Stimulated activated CD4-positive, alpha-beta T cell treated with anti-CD3 and anti-CD28 coated beads, Interleukin-4, amount 100 ng/mL, for 4 hours (primary cell): ENCODE measurements at places on chromosomes 2 and 18.

DNA sequence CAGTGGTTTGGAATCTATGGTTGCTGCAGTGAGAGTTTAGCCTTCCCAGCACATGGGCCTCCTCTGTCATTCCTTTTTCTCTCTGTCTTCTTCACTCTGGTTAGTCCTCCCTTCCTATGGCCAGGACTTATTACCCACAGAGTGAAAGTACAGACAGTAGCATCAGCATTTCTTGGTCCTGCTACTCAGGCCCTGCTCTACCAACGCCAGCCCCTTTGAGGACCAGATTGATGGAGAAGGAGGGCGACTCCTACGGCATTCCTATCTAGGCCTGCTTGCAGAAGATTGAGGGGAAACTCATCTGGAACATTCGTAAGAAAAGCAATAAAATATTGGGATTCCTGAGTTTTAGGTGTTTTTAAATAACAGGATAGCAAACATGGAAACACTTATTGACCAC is 43.5 kb downstream of the BMP10 start:
- DNase-seq: no peak

DNA sequence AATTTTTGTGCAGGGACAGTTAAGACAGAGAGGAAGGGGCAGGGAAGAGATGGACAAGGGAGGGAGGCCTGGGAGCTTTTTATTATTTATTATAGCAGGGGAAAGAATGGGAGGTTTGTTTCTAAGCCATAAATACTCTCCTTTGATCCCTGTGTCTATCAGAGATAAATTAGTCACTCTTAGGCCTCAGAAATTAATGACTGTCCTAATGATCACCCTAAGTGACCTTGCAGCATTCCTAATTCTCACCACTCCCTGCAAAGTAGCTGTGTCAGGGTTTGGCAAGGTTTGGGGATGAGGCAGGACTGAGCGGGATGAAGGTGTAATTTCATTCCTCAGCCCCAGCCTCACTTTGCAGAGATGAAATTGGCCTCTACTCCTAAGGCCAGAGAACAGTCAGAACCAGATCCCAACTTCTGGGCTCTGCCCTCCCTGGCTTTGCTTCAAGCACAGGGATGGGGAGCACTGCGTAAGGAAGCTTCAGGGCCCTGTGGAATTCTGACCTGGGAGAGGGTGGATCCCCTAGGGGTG is 95.0 kb downstream of the TMEM17 start:
- no peak for DNase-seq

DNA sequence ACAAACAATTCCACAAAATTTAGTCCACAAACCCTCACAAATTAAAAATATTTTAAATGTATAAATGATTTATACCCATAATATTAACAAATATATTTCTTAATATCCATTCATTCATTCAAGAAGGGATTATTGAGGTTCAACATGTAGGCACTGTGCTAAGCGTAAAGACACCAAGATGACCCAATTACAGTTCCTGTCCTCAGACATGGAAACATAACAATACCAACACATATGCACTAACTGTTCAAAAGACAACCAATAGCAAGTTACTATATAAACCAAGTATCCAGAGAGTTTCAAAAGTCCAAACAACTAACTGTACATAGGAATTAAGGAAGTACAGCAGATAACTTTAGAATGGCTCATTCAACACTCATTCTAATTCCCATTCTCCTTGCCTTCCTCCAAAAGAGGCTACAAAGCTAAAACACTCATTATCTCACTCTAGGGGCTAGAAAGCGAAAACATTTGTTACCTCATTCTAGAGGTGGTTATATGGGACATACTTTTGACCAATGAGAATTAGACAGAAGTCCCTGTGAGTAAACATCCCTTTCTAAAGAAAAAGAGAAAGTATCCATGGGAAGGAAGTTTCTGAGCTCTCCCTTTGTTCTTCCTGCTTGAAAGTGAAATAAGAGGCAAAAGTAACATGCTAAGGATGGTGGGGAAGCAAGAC is 292.4 kb downstream of the ZEB2 start:
- DNase-seq: no peak

DNA sequence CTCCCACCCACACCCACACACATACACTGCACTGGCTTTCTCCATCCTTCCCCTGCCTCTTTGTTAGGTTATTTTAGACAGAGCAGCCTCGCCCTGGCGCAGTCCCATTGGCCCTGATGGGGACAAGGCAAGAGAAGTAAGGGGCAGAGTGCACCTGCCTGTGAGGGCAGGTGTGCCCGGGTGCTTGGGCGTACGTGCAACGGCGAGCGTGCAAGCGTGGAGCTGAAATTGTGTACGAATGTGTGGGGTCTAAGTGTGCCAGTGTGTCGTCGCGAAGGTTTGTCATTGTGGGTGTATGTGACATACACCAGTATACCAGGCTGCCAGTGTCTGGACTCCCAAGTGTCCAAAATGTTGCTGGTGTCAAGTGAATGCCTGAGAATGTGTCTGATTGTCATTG is 544 bp downstream of the LRATD1 start:
- DNase-seq: no peak

DNA sequence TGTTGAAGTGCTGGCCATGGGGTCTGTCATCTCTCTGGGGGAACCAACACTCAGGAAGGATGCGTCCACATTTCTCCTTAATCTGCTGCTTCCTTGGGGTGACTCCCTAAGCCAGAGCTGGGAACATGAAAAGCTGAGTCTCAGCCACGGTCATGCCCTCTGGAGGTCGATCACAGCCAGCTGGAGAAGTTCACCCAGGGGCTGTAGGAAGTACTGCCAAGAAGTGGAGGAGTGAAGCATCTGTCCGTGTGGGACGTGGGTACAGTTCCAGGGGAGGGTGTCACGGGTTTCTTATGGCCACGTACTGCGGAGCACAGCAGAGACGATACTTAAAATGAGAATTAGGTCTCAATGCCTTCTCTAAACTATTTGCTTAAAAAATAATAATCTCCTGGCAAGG is 42.4 kb upstream of the IGFBP2 start:
- DNase-seq: no peak

DNA sequence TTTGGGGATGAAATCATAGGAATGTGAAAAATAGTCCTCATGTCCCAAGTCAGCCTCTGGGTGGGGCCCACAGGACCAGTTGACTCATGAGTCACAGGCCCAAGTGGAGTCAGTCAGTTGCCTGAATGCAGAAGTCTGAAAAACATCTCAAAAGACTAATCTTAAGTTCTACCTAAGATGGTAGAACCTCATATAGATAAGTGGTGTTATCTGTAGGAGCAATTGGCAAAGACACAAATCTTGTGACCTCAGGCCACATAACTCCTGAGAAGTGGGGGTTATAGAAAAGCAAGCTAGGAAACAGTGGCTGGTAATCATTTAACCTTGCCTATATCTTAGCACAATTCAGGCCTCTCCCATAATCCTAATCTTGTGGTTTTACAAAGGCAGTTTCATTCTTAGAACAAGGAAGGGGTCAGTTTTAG is 257.1 kb upstream of the SPOPL start:
- DNase-seq: no peak

DNA sequence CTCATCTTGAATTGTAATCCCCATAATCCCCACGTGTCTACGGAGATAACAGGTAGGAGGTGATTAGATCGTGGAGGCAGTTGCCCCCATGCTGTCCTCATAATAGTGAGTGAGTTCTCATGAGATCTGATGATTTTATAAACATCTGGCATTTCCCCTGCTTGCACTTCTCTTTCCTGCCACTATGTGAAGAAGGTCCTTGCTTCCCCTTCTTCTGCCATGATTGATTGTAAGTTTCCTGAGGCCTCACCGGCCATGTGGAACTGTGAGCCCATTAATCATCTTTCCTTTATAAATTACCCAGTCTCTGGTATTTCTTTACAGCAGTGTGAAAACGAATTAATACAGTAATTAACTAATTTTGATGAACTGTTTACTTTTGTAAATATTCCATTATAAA is 582.5 kb downstream of the TSN start:
- no peak for DNase-seq

GRCh38 chr2:160433466-160434140 is 60.0 kb downstream of the RBMS1 start:
- DNase-seq: no peak

- DNase-seq: peak; percentile 32
Measured at GRCh38 chr2:119823734-119824334, 64.1 kb downstream of the PTPN4 start.

DNA sequence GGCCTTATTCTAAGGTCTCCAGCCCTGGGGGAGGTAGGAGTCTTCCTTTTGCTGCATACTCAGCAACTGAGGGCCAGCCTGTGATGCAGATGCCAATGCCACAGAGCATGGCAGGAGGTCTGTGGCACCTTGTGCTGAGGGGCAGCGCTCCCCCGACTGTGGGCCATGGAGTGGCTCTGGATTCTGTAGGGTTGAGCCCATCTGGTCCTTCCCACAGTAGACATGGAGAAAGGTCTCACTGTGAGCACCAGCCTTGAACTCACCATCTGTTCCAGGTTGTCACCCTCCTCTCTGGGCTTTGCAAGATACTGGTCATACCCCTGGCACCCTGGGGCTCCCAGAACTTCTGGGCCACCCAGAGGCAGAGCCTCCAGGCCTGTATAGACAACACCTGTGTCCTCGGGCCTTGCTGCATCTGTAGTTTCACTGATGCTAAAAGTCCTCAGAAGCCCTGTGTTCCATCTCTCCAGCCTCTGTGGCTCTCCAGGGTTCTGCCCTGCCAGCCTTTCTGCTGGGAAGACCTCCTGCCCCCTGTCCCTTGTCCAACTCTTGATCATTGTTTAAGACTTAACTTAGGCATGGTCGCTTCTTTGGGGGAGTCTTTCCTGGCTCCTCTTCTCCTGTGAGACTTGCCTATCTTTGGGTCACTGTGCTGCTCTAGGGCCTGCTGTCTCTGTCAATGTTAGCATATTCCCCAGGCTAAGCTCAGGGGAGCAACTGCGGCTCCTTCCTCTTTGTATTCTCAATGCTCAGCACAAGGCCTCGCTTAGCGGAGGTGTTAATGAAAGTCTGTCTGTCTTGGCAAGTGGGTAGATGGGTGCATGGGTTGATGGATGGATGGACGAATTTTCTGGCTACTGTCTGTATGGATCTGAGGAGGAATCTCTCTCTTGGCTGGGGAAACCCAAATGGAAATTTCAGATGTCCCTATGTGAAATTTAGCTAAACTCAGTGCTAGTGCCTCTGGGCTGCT is 160.9 kb downstream of the DYSF start:
- no peak for DNase-seq
